ENCODE measurements at places on chromosomes 12 and 14.

- no peak for DNase-seq
These were observed 203.1 kb downstream of the CALM1 start for GRCh38 chr14:90599748-90600507.

- DNase-seq: no peak
These were observed 210.3 kb downstream of the IPO8 start for GRCh38 chr12:30485230-30485890.

DNA sequence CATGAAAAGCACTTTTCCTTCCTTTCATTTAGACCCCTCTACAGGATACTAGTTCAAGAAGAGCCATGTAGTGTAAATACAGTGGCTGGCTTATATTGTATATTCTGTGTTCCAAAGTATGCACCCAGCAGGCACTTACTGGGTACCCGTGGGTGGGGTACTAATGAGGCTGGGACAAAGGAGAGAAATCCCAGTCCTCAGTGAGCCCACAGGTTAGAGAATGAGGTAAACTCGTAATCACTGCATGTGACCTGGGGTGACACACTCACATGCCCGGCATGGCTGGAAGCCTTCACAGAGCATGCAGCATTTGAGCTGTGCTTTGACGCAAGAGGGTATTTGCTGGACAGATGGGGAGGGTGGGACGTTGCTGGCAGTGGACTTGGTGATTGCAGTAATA is 17.1 kb downstream of the SLC24A4 start:
- no peak for DNase-seq

DNA sequence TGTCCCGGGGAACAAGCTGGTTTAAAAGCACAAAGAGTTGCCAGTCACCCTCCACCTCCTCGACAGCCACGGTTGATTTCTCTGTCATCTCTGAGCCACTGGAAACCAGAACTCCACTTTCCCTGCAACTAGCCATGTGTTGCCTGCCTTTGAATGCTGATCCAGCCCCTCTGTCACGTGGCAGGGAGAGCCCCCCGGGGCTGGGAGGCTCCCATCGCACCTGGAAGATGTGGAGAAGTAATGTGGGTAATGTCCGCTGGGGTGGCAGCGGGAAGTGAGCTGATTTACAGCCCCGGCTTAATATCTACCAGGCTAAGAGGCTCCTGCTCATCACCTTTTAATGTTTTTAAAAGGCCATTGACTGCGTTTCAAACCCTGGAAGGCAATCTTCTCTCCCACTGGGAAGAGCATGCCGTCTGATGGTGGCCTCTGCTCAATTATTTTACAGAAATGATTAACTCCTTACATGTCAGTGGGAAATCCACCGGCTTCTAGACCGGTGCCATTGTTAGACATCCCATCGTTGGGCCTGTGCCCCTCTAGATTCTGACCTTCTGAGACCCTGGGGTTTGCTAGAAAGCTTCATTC is 7.4 kb downstream of the PRIMA1 start:
- no peak for DNase-seq

GRCh38 chr12:108241986-108242703 is 97.0 kb downstream of the CMKLR1 start:
- no peak for DNase-seq

DNA sequence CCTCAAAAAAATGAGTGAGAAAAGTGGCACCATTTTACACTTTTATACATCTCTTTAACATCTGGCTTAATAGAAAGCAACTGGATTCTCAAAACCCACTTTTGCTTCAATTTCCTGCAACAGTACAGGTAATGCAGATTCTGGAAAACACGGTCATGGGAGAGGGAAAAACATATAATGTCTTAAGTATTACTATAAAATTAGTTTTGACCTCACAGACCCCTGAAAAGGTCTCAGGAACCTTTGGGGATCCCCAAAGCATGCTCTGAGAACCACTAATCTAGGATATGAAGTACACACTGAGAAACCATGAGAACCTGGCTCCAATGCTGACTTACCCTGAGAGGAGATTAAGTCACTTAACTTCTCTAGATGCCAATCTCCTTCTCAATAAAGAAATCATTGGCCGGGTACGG is 64.7 kb downstream of the PPP2R5E start:
- DNase-seq: no peak

GRCh38 chr12:76337583-76337982 is 10.6 kb downstream of the BBS10 start:
- DNase-seq: no peak

DNA sequence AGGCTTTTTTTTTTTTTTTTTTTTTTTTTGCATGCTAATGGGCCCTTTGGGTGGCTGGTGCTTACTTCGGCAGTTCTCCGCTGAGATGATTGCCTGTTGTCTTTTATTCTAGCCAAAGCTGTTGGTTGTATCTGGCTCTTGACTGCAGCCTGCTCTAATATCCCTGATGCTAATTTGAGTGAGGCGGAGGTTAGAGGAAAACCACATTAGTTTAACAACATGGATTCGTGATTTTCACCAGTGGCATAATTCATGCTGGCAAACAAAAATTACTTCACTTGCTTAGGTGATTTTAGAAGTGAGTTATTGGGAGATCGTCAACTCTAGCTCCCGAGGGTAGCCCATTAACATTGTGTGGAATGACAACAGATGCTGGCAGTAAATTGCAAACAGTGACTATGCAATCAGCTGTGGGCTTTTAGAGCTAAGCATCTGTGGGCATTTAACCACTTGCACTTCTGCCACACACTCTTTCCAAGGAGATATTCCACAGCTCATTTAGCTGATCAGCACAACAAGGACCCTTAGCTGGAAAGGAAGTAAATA is 97.6 kb upstream of the ZDHHC17 start:
- no peak for DNase-seq

GRCh38 chr14:65945327-65945726 is 532.8 kb downstream of the FUT8 start:
- no peak for DNase-seq

DNA sequence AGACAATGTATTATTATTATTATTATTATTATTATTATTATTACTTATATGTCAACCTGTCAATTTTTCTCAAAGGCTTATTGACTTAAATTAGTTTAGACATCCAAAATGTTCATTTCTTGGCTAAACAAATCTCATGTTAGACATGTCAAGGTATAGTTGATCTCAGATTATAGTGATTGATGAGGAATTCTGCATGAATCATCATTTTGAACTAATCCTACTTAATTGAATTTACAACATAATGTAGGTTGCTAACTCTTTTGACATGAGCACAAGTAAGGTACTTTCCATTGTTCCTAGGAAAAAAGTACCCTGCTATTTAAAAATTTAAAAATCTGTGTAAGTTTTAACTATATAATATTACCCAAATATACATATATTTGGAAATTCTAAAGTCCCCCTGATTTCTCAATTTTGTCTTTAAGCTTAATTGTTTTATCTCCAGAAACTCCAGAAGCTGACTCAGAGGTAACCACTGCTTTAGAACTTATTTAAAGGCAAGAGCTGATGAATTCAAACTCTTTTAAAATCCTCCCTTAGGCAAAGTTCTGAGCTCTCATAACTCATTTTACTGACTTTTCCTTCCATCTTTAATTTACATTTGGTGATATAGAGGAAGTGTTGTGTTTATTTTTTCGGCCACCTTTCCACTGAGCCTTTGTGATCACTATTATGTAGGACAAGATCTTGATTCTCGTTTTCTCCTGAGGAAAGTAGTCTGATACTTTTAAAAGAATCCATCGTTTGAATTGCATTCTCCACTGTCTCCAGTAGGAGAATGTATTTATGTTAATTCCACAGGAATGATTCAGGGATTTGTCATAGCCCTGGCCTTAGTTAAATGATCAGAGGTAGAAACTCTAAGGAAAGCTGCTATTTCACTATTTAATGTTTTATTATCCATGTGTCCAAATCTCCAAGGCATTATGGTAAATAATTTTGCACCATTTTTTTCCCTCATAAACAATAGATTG is 1304.5 kb downstream of the AACS start:
- no peak for DNase-seq
